ENCODE measurements at places on chromosomes 3 and 15.

DNA sequence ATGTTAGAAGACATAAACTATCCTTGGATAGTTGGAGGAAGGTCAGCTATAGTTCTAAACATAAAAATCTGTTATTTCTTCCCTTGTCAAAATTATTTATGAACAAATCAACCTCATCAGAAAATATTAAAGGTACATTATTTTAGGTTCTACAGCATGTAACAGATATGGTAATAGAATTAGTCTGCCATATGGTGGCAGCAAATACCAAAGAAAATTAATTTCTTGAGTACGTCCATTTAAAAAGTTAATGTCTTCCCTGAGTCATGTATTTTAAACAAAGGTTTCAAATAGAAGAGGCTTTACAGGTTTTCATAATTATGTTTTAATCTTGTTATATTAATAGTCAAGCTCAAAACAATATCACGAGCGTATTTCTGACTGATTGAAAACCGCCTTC lies 17.9 kb upstream of the ANKRD28 start:
- no peak for DNase-seq

DNA sequence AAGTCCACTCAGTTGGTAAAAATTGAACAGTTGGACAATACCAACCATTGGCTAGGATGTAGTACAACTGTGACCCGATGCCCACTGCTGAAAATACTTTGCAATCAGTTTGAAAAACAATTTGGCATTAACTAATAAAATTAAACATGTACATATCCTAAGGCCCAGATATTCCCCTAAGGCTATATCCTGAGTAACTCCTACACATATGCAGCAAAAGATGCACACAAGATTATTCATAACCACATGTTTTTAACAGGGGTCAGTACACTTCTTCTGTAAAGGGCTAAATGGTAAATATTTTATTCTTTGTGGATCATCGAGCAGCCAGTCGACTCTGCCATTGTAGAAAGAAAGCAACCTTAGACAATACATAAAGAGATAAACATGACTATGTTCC lies 116.3 kb downstream of the MEX3B start:
- no peak for DNase-seq

DNA sequence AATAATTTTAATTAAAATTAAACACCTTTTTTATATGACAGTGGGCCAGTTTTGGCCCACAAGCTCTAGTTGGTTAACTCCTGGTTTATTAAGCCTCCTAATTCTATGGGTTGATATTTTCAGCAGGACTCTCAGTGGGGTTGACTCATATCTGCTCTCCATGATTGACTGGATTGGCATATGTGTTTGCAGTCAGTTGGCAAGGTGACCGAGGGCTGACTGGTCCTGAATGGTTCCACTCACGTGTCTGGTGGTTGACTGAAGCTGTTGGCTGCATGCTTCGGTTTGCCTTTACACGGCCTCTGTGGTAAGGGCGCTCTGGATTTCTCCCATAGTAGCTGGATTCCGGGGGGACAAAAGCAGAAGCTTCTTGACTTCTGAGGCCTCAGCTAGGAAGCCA lies 65.3 kb upstream of the ZNF280D start:
- DNase-seq = no peak

GRCh38 chr3:148269816-148270215 lies 427.9 kb upstream of the AGTR1 start:
- DNase-seq = no peak

DNA sequence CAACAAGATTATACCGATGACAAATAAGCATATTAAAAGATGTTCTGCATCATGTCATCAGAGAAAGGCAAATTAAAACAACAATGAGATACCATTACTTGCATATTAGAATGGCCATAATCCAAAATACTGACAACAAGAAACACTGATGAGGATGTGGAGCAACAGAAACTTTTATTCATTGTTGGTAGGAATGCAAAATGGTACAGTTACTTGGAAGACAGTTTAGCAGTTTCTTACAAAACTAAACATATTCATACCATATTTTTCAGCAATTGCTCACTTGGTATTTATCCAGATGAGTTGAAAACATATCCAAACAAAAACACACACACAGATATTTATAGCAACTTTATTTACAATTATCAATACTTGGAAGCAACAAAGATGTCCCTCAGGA lies 160.9 kb upstream of the MME start:
- no peak for DNase-seq

- DNase-seq = no peak
Measured at GRCh38 chr3:47274652-47275051, 7.9 kb downstream of the KIF9 start.

GRCh38 chr15:29008846-29009245 lies 123.1 kb downstream of the APBA2 start:
- no peak for DNase-seq

GRCh38 chr3:125051715-125052581 lies 3.8 kb downstream of the HEG1 start:
- DNase-seq = peak; percentile 40

- no peak for DNase-seq
Measured at GRCh38 chr3:82973791-82974190, 1212.3 kb upstream of the GBE1 start.

GRCh38 chr15:20344601-20345400 lies 196.8 kb downstream of the GOLGA6L6 start:
- DNase-seq = no peak

DNA sequence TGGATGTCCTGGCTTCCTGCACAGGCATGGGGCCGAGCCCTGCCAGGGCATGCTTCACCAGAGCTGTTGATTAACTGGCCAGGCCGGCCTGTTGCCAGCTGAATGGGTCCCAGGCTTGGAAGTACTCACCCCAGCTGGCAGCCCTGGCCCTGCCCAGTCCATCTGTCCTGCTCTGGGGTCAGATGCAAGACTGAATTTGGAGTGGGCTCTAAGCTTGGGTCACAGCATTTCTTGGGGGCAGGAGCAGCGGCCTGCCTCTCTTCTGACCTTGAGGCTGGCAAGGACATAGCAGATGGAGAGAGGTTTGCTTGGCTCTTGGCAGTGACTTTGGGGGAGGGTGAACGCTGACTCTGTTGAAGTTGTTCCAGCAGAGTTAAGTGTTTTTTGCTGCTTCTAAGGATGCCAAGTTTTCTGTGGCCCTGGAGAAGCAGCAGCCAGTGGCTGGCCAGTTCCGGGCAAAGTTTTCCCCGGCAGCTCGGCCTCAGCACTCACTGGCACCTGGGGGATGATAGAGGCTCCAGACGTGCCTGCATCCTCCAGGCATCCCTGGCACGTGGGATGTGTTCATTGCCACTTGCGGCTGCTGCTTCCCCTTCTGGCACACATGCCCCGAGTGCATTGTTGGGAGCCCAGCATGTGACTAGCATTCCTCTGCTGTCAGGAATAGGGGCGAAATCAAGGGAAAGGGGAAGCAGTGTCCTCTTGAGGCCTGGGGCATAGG lies 22.9 kb downstream of the PDIA5 start:
- no peak for DNase-seq

- DNase-seq = no peak
Measured at GRCh38 chr3:32626631-32627030, 56.0 kb upstream of the DYNC1LI1 start.

GRCh38 chr15:72838311-72838731 lies 54.8 kb upstream of the ADPGK start:
- DNase-seq = no peak

DNA sequence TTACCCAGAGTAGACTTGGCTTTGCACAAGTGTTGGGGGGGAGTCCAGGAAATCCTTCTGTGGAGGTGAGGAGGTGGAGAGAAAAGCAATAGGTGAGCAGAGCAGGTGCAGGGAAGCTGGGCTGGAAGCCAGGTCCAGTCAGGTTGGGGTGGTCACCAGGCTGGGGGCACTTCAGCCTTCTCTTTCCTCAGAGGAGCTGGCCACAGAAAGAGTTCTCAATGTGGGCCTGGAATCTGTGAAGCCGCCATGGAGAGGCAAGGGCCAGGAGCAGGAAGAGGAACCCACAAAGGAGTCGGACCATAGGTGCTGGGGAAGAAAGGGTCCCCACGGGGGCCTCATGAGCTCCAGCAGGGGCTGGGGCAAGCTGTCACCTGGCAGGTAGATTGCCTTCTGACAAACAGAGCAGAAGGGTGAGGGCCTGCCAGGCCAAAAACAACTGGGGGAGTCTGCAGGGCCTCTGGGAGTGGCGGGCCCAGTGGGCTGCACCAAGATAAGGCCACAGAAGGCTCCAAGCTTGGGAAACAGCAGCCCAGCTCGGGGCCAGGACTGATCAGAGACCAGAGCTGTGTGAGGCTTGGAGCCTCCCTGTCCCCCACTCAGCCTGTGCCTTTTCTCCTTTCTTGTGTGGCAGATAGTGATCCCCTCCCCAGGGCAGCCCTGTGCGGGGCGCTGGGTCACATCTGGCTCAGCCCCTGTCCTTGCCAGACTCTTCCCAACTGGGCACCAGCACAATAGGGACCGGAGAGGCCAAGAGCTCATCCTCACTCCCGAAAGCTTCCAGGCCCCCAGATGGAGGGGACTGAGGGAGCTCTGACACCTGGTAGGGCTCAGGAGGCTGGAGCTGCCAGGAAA lies 53.0 kb upstream of the FGD5 start:
- no peak for DNase-seq

- DNase-seq = no peak
Measured at GRCh38 chr15:66840615-66841390, 138.8 kb downstream of the SMAD6 start.

- no peak for DNase-seq
Measured at GRCh38 chr3:104947943-104948342, 418.8 kb upstream of the ALCAM start.

GRCh38 chr15:64493641-64494040 lies 33.3 kb downstream of the ZNF609 start:
- DNase-seq = no peak

GRCh38 chr3:178672275-178672674 lies 136.0 kb downstream of the KCNMB2 start:
- DNase-seq = no peak

DNA sequence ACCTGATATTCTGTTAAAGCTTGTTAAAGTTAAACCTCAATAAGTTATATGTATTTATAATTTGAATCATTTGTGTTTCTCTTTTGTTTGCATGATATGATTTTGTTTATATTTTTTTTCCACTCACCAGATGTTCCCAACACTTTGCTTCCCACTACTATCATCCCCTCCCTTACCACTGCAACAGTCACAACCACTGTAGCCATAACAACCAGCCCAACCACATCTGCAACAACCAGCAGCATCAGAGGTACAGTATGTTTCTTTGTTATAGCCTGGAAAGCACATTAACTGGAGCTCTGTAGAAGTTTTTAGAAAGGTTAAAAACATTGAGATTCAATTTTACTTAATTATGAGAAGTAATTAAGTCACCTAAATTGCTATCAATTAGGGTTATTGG lies 1011.9 kb downstream of the VGLL3 start:
- DNase-seq = no peak

DNA sequence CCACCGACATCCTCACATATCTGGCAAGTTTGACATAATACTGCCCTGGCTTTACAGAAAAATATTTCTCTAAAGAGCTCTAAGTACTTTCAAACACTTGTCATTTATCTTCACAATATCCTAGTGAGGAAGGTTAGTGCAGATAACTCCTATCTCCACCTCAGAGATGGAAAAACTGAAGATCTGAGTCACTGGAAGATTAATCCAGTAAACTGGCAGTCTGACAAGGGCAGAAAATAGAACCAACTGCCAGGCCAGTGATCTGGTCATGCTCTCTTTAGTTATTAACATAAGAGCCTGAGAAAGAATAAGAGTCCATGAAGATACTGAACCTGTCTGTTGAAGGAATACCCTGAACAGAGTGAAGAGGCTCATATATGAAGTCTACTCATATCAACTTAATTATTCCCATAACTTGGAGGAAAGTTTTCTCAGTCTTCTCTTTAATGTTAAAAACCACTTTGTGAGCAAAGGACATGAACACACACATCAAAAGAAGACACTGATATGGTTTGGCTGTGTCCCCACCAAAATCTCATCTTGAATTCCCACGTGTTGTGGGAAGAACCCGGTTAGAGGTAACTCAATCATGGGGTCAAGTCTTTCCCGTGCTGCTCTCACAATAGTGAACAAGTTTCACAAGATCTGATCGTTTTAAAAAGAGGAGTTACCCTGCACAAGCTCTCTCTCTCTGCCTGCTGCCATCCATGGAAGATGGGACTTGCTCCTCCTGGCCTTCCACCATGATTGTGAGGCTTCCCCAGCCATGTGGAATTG lies 61.4 kb downstream of the GOLIM4 start:
- no peak for DNase-seq

DNA sequence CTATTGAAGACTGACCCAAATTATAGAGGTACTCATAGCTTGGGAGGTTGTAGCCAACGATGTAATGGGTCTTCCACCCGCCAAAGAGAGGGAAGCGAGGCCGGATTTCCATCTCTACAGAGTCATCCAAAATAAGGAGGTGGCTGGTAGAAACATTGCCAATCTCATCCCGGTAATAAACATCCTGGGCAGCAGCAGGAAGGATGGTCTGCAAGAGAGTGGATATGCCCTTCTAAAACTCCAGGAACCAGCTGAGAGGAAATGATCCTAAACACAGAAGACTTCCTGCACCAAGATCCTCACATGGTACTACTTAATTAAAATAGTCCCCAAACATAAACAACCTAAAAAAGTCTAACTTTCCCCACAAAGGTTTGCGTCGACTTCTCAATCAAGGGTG lies 20.7 kb downstream of the RPN1 start:
- no peak for DNase-seq

DNA sequence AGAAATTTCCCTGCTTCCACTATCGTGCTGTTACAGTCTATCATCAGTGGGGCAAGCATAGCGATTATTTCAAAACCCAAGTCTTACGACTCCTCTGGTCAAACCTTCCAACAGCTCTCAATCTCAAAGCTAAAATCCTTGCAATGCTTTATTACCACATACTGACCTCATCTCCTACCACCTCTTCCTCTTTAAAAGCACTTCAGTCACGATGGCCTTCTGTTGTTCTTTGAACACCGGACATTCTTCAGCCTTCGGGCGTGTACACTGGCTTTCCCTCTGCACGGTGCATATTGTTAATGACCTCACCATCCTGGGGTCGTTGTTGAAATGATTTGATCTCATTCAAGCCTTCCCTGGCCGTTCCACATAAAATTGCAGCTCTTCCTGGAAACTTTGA lies 31.1 kb downstream of the MAGEL2 start:
- no peak for DNase-seq

GRCh38 chr3:183195266-183195665 lies 32.7 kb upstream of the LAMP3 start:
- DNase-seq = no peak

DNA sequence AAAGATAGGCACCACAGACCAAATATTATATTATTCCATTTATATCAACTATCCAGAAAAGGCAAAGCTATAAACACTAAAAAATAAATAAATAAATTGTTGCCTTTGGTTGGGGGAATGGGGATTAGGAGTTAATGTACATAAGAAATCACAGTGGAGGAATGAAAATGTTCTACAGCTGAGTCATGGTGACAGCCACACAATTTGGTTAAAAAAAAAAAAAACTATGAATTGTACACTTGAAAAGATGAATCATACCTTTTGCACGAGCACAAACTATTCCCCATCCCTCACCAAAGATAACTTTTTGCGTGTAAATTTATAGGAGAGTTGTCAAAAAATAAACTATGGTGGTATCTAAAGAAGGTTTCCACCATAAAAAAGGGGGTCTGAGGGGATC lies 103.2 kb downstream of the TBC1D5 start:
- DNase-seq = no peak

- DNase-seq = no peak
Measured at GRCh38 chr3:180871901-180872300, 40.6 kb upstream of the FXR1 start.

Measured in iPS-NIHi11 (cell line).